ENCODE measurements at places on chromosomes 4 and X.
A peak's percentile ranks its signal among the peaks of the same experiment; 100 is the strongest.

DNA sequence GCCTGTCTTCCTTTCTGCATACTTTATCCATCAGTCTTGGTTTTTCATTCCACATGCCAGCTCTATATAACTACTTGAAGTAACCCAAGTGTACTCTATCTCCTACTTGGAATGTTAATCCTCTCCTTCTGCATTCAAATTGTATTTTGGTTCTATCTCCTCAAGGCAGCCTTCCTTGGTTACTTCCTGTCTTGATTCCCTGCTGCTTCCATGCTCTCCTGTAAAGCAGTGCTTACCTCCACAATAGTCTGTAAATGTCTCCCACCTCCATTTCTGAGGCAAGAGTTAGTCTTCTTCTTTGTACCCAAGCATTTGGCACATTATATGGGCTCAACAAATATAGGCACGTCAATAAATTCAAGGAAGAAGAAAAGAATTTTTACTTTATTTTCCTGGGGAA, 298.4 kb downstream of the ARHGAP24 start:
- DNase-seq: no peak

GRCh38 chr4:99979872-99980271, 29.8 kb upstream of the H2AZ1 start:
- peak; percentile 83 for DNase-seq

- no peak for DNase-seq
Measured at GRCh38 chr4:40152637-40153036, 44.2 kb upstream of the RHOH start.

- DNase-seq: no peak
Measured at GRCh38 chr4:76001700-76002099, 5.6 kb downstream of the CXCL9 start.

DNA sequence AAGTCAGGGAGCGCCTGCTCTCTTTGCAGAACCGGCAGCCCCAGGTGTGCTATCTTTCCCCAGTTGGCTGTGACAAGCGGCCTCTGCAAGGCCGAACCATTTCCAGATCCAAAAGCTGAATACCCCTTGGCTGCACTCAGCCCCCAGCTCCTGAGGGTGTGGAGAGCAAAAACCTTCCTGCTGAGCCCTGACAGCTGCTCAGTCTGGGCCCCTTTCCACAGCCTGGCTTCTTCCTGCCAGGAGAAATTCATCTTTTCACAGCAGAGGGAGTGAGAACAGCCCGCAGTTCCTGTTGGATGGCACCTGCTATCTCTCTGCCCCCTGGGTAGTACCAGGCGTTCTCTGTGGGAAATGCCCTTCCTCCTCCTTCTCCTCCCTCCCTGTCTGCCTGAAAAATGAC, 78.4 kb downstream of the DRD5 start:
- no peak for DNase-seq

DNA sequence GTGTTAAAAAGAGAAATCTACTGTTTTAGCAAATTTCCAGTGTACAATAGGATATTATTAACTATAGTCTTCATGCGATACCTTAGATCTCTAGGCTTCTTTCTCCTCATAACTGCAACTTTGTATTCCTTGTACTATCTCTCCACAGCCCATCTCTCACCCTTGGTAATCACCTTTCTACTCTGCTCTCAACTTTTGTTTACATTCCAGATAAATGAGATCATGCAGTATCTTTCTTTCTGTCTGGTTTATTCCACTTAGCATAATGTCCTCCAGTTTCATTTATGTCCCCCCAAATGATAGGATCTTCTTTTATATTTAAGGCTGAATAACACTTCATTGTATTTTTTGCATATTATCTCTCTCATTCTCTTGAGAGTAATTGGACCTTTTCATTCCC, 165.5 kb downstream of the HS3ST1 start:
- DNase-seq: no peak

GRCh38 chr4:141905751-141906150, 269.4 kb downstream of the IL15 start:
- DNase-seq: peak; percentile 94

DNA sequence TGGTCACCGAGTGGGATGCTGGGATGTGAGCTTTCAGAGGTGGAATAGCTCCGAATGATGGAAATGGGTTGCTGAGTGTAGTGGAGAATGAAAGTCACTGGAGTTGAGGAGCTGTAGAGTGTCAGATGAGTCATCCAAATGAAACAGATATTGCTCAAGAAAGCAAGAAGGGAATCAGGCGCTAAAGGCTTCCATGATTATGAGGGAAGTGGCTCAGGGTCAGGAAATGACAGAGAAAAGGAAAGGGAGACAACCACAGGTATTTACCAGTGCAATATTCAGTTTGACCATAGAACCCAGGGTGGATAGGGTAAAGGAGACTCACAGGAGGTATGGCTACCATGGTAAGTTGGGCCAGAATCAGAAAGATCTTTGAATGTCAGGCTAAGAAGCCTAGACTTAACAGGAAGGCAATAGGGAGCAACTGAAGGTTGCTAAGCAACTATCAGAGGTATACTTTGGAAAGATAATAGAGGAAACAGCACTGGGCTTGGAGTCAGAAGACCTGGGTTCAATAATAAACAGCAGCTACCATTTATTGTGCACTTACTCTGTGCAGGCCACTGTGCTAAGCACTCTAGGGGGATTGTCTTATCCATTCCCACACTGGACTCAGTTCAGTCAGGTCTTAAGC, 11.7 kb downstream of the LAS1L start:
- DNase-seq: peak; percentile 7

- no peak for DNase-seq
Measured at GRCh38 chr4:99965674-99966350, 15.7 kb upstream of the H2AZ1 start.

- no peak for DNase-seq
Measured at GRCh38 chr4:81445196-81445595, 26.5 kb downstream of the RASGEF1B start.

DNA sequence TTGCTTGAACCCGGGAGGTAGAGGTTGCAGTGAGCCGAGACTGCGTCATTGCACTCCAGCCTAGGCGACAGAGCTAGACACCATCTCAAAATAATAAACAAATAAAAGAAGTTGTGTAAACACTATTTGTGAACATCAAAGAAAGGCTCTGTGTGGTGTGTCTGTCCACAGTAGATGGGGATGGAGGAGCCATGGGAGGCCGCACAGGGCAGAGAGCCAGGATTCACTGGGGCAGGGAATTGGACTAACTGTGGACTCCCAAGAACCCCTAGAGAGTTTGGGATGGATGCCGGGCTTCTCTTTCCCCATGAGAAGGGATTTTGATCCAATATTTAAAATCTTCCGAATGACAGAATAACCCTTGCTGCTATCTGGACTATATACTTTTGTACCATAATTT, 26.5 kb downstream of the TBC1D1 start:
- no peak for DNase-seq

DNA sequence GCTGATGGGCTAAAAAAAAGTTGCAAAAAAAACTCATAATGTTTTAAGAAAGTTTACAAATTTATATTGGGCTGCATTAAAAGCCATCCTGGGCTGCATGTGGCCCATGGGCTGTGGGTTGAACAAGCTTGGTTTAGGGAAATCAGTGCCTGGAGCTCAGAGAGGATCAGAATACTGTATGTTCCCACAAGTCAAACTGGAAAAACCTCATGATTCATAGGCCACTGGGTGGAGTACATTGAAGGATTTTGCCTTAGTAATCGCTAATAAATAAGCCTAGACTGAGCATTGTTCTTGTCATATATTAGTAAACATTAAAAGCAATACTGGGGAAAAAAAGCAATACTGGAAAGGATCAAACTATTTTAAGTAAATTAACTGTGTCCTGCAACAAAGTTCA, 246.3 kb upstream of the TAPT1 start:
- DNase-seq: no peak

DNA sequence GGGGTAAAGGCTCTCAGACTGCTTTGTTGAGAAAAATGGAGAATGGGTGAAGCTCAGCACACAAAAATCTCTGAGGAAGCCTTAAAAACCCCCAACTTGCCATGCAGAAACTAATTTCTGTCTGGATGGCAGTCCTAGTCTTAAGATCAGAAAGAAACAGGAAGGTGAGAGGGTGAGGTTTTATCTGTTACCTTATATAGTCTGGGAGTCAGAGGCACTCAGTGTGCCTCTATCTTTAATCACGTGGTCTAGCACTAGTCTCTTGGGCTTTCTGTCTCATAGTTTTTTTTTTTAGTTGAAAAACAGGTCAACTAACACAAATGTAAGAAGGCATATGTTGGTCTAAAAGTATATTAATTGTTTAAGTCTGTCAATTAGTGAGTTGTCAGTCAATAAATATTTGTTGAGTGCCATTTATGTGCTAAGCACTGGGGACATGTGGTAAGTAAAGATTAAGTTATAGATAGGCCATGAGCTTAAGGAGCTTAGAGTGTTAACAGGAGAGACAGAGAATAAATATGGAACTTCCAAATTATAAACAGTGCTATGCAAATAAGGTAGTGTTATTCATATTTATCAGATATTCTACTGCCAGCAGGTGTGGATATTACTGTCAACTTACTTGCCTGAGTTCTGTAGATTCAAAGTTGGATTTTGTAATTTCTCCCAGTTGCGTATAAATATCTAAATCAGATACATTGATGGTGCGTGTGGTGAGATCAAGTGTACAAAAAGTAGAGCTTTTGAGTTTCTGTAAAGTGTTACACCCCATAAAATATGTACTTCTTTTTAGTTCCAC, 7.0 kb downstream of the CYBB start:
- no peak for DNase-seq

DNA sequence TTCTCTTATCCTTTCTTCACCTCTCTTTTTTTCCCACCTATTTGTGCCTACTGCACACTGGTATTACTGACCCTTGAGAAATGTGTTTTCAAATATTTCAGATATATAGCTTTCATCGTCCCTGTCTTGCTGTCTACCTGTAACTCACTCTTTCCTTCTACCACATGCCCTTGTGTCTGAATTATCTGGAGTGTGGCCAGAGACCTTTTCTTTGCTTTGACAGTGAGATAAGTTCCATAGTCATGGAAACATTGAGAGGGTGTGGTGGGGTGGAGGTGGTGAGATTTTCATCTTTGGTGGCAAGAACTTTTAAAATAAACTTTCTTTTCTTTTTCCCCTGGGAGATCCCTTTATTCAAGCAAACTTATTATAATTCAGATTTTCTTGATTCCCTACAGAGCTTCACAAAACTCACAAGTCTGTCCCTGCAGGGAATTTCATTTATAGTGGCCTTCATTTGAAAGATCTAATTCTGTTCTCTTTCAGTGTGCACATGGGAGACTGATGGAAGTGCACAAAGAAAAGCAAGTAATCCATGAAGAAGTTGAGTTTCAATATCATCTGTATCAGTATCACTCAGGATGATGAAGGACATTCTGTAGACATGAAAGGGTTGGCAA, 95.7 kb downstream of the SH2D1A start:
- no peak for DNase-seq

GRCh38 chrX:24732766-24733500, 39.2 kb downstream of the POLA1 start:
- DNase-seq: peak; percentile 1

DNA sequence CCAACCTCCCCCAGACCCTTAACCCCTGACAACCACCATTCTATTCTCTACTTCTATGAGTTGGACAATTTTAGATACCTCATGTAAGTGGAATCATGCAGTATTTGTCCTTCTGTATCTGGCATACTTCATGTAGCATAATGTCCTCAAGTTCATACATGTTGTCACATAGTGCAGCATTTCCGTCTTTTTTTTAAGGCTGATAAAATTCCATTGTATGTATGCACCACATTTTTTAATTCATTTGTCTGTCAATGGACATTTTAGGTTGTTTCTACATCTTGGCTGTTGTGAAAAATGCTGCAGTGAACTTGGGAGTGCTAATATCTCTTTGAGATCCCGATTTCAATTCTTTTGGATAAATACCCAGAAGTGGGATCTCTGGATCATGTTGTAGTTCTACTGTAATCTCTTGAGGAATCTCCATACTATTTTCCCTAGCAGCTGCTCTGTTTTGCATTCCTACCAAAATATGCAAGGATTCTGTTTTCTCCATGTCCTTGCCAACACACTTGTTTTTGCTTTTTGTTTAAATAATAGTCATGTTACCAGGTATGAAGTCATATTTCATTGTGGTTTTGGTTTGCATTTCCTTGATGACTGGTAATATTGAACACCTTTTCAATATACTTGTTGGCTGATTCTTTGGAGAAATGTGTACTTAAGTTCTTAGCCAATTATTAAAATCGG, 48.8 kb upstream of the ADAD1 start:
- peak; percentile 54 for DNase-seq

All from fibroblast of skin of right quadriceps (primary cell).